ENCODE measurements at places on chromosomes 13 and 19.

GRCh38 chr13:91397595-91397994, 826 bp upstream of the GPC5 start:
- no peak for DNase-seq

DNA sequence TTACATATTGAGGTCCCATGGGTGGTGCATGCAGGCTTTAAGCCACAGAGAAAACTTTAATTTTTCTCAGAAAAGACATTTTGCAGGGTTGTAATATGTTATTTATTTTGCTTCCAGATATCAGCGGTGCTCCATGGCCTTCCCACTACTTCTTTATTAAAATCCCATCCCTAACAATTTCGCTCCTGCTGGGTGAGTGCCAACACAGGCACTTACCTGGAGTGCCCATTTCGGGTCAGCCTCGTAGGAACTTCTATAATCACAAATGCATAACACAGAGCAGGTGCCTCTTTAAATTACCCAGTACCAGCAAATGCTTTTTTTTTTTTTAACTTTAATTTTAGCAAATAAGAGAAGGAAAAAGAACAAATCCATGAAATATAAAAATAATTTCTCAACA, 86.4 kb downstream of the EFNB2 start:
- no peak for DNase-seq

DNA sequence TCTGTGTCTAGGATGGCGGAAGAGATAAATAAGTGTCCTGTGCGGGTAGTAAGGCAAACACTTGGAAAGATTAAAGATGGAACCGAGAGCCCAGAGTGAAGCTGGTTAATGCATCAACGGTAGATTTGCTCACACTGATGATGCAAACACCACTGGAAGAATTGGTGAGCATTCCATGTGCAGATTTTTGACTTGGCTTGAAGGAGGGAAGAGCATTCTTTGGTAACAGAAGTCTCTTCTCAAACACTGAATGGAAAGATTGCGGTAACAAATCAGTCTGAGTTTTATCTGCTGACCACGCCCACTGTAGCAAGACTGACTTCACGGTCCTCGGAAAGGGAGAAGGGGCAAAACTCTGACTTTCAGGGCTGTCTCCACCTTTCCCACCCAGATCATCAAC, 112.5 kb downstream of the COL4A1 start:
- no peak for DNase-seq

GRCh38 chr13:71797517-71797916, 69.5 kb downstream of the DACH1 start:
- DNase-seq: no peak

GRCh38 chr13:20465218-20465879, 60.3 kb downstream of the CRYL1 start:
- no peak for DNase-seq

- no peak for DNase-seq
Observed at GRCh38 chr19:46813839-46814358, 25.5 kb upstream of the SLC1A5 start.

DNA sequence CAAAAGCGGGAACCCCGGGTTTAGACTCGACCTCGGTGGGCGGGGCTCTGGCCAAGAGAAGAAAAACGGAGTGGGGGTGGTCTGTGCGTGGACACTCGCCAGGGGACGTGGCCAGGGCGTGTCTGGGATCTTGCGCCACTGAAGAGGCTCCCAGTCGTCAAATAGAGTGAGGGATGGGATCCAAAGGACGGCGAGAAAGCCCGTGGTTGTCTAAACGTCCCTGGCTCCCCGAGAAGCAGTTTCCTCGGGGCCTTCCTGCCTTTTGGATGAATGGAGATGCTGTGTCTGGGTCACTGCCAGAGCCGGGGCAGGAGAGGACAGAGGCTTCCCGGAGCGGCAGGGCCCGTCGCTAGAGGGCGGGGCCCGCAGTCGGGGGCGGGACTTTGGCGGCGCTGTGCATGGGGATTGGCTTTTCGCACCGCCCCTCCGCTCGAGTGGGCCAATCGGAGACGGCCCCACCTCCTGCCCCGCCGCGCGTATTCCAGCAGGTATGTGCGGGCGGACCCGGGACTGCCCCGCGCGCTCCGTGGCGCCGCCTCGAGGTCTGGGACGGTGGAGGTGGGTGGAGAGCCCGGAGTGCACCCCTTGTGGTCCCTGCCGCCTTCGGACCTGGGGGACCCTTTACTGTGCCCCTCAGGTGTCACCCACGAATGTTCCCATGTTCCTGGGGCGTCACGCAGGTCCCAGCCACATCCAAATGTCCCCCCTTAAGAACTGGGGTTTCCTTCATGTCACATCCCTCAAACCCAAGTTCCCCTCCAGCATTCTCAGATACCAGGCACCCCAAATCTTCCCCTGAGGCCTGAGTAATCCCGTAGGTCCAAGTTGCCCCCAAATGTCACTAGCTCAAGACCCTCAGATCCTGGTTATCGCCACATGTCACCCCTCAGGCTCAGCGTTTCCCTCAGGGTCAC, 38.3 kb downstream of the ZSWIM4 start:
- DNase-seq: peak; percentile 75

DNA sequence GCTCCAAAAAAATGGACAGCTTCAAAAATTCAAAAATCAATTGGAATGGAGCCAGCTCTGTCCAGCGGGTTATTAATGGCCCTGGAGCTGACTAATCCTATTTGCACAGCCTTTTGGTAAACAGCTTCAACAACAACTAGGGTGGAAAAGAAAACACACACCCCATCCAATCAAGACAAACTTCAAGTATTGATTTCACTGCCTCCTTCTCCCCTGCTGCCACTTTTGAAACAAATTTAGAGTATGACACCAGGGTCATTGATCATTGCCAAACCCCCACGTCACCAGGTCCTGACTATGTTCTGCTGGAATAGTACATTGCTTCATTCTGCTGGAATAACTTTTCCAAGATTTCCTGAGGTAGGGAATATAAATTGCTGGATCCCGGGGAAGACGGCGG, 56.8 kb upstream of the GTF3A start:
- no peak for DNase-seq

- no peak for DNase-seq
Observed at GRCh38 chr19:46860846-46861690, at the start of gene ARHGAP35. Gene ARHGAP35, plus strand, starts transcription at chr19:46860997. Its CDS starts 57,679 bp downstream, at chr19:46918676.

DNA sequence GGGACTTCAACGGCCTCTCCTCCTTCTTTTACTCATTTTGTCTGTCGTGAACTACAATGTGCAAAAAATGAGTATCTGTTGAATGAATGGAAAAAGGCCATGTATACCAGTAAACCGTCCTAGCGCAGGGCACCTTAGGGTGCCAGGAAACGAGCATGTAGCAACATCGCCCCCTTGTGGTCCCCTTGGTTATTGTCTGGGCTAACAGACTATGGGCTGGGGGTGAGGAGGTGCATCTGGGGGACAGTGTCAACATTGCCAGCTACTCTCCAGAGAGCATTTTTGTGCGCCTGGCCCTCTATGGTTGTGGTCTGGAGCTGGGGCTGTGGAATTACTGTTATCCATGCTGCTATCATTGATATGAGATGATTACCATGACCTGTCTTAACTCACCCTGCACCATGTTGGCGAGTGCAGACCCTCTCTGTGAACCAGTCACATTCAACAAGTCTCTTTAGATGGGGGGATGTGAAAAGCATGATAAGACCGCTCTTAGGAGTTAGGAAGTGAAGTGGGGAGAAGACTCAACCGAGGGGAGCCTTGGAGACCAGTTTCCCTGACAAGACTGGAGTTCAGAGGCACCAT, 22.8 kb upstream of the SIGLEC11 start:
- peak; percentile 49 for DNase-seq

- DNase-seq: peak; percentile 61
Observed at GRCh38 chr13:69324090-69324886, 783.3 kb upstream of the ATXN8OS start.

GRCh38 chr13:50069261-50069660, 54.0 kb downstream of the KCNRG start:
- no peak for DNase-seq

- DNase-seq: no peak
Observed at GRCh38 chr13:68076046-68076445, 845.9 kb upstream of the PCDH9 start.

DNA sequence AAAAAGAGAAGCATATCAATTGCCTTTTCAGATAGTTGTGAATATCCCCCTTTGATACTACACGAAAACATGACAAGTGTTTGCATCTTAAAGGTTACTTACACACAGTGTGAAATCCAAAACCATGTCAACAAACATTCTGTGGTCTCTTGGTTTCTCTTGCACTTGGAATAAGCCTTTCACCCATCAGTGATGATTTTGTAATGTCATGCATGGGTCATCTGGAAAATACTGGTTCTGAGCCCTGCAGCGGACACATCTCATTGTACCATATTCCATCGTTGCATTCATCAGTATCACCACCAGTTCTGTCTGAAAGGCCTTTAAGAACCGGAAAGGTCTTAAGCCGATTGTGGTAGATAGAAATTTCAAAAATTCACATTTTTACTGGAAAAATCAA, 65.4 kb upstream of the SOX1 start:
- DNase-seq: no peak

DNA sequence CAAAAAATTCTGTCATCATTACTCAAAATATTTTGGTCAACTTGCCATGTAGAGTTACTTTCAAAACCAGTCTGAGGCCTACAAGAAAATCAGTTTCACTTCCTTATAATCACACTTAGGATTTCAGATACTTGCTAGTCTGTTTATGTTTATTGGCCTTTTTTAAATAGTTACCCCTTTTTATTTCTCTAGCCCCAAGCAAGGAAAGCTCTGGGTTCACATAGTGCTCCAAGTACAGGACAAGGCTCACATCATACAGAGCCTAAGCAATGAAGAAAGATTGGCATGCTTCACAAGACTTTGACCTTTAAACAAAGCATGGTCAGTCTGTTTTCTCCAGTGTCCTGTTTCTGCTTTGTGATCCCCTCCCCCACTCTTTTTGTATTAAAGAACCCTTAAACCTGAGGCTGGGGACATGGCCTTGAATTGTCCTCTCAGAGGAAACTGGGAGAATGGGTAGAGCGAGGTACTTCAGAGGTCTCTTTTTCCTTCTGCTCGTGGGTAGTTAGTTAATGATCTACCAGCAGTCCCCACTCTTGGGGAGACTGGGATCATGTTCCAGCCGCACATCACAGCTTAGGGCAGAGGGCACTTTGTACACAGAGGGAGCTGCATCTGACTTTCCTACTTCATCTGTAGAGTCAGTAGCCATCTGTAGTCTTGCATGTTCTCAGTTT, 30.7 kb downstream of the CEACAM1 start:
- no peak for DNase-seq

GRCh38 chr13:112943309-112944125, 25.5 kb upstream of the MCF2L start:
- DNase-seq: no peak

- no peak for DNase-seq
Observed at GRCh38 chr13:85497652-85498051, 301.6 kb downstream of the SLITRK6 start.

DNA sequence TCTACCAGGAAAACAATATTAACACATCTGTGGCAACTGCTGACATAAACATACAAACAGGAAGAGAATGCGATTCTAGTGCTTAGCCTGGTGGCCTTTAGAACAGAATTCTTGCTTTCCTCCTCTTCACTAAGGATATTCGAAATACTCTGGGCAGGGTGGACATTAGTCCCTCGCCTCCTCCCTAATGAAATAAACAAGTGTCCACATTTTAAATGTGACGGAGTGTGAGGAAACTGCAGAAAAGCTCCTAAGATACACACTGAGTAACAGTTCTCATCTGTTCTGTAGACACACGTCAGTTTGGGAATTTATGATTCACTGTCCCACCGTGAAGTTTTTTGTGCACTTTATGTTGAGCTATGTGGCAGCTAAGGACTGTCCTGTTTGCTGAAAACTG, 639 bp downstream of the STARD13 start:
- peak; percentile 46 for DNase-seq

GRCh38 chr19:48836089-48837017, at the start of gene HSD17B14:
Gene HSD17B14, minus strand, starts transcription at chr19:48836491. Its CDS starts 80 bp downstream, at chr19:48836411.
- DNase-seq: no peak

GRCh38 chr13:49791315-49791710, 1.2 kb downstream of the KPNA3 start:
- DNase-seq: no peak

- no peak for DNase-seq
Observed at GRCh38 chr13:94470126-94470525, 9.4 kb downstream of the DCT start.

DNA sequence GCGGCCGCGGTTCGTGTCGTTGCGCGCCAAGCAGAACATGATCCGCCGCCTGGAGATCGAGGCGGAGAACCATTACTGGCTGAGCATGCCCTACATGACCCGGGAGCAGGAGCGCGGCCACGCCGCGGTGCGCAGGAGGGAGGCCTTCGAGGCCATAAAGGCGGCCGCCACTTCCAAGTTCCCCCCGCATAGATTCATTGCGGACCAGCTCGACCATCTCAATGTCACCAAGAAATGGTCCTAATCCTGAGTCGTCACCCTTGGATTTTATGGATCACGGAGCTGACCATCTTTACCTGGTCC, 475 bp downstream of the MRPL57 start:
- DNase-seq: no peak

- no peak for DNase-seq
Observed at GRCh38 chr13:50200988-50201387, 185.7 kb downstream of the KCNRG start.

- DNase-seq: no peak
Observed at GRCh38 chr13:93467175-93467574, 240.6 kb downstream of the GPC6 start.

- no peak for DNase-seq
Observed at GRCh38 chr13:79745081-79745480, 264.1 kb downstream of the NDFIP2 start.

- no peak for DNase-seq
Observed at GRCh38 chr13:41136396-41137031, 3.9 kb upstream of the KBTBD6 start.

GRCh38 chr19:53961523-53962356, 997 bp upstream of the CACNG8 start:
- peak; percentile 29 for DNase-seq

DNA sequence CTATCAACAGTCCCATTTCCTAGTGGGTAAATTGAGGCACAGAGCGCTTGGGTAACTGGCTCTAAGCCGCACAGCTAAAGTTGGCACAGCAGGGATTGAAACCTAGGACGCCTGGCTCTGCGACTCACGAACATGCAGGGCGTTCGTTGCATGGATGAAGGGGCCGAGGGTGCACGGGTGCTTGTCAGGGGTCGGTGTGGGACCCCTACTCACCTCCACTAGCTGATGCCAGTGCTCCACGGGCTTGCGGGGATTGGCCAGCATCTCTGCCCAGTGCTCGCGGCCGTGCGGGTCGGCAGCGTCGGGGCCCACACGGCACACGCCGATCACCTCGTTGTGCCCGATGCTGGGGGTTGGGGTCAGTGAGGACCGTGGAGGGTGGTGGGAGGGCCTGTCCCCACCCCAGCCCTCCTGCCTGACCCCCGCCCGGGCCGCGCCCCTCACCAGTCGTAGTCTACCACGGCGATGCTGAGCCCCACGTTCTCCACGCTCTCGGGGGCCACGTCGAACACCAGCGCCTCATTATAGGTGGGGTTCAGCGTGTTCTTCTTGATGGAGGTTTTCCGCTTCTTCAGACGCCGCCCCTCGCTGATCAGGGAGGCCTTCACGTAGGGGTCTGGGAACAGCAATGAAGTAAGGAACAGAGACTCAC, 14.6 kb downstream of the SYT3 start:
- no peak for DNase-seq

- DNase-seq: peak; percentile 99
Observed at GRCh38 chr19:44845612-44846454, at the start of gene NECTIN2. Gene NECTIN2, plus strand, starts transcription at chr19:44846297. Its CDS starts 229 bp downstream, at chr19:44846526.
